ENCODE measurements at places on chromosomes 7 and 10. TPM values are rescaled to one million over a fixed set of nuclear protein-coding genes. Genes with fewer than 3 reads are reported as not detected.
A peak's percentile ranks its signal among the peaks of the same experiment; 100 is the strongest.

ARMC3 gene
- total RNA-seq, result 0.09 TPM

- no peak for DNase-seq
Observed at GRCh38 chr10:99958302-99958701, 51.4 kb downstream of the DNMBP start.

DNA sequence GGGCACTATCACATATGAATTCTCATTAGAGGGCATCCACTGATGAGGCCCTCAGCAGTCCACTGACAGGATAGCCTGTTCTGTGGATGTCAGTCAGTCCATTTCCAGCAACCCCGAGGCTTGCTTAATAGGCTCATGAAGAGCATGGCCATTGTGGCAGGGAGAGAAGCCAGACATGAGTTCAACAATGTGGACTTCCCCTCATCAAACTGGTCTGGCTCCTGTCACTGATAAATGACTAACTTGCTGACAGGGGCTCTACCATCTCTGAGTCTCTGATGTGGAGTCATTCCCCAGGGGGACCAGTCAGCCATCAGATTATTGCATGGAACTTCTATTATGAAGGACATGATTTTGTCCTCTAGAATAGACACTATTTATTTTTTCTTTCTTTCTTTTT is 19.8 kb upstream of the TRIL start:
- DNase-seq, result no peak

DNA sequence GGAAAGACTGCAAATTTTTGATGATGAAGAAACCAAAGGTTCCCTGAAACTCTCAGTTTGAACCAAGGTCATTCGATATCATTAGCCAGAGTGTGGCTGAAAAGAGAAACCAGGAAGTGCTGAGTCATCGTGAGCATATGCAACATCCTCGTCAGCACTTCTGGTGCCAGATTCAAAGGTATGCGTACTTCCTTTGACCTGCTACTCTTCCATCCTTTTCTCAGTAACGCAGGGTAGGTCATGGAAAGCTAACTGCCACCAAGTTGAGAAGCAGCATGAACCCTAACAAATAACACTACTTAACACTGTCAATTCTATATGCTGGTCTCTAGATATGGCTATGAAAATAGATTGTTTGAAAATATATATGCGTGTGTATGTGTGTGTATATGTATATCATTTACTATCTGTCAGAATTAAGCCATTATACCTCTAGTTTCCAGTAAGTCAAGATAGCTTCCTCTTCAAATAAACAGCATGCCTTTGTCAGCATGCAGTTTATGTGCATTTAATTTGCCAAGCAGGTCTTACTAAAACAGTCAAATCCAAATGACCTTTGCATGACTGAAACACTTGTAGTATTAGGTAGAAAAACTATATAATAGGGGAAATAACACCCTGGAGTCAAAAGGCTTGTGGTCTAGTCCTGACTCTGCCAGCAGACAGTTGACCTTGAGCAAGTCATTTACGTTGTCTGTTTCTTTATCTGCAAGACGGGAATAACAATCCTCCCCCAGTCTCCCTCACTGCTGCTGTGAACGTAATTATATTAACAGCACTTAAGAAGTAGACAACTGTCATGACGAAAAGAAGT is 26.4 kb downstream of the CDK6 start:
- peak; percentile 77 for DNase-seq

DNA sequence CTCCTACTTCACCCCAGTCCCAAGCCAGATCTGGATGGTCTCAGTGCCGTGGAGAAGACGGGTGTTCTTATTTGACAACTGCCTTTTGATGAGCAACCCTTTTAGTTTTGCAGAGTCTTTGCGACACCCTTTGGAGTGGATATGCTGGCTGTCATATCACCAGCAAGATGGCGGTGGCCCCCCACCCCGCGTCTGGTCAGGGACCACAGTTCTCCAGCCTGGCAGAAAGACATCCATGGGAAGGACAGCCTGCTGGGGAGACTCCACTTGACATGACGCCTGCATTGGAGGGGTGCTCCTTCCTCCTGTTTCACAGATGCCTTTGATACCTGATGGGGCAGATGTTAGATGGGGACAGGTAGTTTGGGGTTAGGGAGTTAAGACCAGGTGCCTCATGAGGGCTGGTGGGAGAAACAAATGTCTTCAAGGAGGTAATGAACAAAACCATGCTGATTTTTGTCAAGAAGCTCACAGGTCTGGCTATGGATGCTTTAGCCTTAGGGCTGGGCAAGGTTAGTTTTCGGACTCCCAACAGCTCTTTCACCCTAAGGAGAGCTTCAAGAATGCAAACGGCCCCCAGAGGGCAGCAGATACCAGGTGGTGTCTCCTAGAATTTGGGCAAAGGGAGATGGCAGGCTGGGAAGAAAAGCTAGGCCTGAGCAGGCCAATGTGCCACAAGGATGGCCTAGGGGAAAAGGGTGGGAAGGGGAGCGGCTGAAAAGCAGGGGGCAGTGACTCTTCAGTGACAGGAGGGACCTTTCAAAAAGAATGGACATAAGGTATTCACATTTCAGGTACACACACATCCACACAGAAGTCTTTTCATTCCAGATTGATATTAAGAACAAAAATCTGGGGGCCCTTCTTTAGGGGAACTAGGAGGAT is 95.2 kb downstream of the CLEC2L start:
- DNase-seq, result peak; percentile 68

DNA sequence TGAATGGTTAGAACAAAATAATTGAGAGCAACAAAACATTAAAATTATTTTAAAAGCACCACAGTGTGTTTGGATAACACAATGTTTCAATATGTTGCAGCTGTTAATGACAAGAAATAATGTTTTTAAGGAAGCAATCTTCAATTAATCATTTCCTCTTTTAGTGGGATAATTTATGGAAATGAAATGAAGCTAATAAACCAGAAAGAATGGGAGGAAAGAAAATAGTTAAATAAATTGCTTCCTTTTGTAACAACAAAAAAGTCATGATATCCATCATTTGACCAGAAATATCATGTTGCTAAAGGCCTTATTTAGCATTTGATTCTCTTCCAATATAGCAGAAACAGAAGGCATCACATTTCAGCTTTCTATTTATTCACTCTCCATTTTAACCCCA is 224.5 kb downstream of the SEMA3A start:
- DNase-seq, result no peak

DNA sequence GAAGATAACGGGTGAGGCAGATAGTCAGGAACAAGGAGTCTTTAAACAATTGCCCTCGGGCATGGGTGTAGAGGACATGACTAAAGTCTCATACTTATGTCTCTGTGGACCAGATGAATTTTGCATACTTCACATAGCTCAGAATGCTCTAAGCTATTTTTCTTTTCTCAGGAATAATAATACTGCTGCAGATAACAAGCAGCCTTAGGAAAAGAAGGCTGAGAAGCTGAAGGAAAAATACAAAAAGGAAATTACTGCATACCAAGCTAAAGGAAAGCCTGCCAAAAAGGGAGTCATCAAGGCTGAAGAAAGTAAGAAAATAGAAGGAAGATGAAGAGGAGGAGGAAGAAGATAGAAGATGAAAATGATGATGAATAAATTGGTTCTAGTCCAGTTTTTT is 13.4 kb upstream of the ERCC6 start:
- DNase-seq, result no peak

DNA sequence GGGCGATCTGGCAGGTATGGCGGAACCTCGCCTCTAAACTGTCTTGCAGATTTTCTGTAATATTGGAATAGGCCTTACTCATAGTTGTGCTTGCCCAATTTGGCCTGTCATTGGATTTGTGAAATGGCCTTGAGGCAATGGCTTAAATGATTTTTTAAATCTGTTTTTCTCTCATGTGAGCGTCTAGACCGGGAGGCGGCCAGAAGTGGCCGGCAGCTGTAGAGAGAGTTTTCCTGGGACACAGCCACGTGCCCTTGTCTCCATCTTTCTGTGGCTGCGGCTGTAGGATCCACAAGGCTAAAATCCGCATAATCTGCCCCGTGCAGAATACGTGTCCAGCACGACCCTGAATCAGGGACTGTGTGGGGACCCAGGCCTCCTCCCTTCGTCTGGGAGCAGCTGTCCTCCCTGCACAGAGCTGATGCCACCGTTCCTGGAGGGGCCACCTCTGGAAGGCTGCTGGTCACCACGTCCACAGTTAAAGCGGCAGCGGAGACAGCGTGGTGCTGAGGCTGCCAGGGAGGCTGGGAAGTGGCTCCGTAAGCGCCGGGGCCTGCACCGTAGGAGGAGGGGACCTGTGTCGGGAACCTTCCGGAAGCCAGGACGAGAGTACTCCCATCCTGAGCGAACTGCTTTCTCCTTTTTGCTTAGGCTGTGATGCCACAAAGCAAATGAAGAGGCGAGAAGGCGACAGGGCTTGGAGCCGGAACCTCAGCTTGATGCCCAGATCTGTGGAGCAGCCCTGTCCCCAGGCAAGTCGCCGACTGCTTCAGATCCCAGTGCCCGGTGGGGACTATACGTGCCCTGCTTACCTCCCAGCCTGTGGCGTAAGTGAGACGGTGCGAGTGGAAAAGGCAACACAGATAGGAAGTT is 99.8 kb downstream of the DYNC2I1 start:
- no peak for DNase-seq

DNA sequence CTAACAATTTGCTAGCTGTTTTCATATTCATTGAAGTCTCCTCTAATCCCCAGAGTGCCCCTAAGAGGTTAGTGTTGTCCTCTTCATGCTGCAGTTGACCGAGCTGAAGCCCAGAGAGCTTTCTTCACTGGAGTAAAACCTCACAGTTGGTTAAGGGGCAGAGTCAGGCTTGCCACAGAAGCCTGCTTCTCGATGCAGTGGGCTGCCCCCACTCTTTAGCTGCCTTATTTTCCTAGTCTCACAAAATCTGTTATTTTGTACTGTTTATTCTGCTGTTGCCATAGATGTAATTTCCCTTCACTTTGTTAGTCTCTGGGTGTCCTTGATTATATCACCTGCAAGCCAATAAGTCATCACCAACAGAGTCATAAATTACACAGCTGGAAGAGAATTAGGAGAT is 56.3 kb upstream of the ZPBP start:
- DNase-seq, result no peak

ELOVL3 gene
- total RNA-seq, result 0.19 TPM

DNA sequence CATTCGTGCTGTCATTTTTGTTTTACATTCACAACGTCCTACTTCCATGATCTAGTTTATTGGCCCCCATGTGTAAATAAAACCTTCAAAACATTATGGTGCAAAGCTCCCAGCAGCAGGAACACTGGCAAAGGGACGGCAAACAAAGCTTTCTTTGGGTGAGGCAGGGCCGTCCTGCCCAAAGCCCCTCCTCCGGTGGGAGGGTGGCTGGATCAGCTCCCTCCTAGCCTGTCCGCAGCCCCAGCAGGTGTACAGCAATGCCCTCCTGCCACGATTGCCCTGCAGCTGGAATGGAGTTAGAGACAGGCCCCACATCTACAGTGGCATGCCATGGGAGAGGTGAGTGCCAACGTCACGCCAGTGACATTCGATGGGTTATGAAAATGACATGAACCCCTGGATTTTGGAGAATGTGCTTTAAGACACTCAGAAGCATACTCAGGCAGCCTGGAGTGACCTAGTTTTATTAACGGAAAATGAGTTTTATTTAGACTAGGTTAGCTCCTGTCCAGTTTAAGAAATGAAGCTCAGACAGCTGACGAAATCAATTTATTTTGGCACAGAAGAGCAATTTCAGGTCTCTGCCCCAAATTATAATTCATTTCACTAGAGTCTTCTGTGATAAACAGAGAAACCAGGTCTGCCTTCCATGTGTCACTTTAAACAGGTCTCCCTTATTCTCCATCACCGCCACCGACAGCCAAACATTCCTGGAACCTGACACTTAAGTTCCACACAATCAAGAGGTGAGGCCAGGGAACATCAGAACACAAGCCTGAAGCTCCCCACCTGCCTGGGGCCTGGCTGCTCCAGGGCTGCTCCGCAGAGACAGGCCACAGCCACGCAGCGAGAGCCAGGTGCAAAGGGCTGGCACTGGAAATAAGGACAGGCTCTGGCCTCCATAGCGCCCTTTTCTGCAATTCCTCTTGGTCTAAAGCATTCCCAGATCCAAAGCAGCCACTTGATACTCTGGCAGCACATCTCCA is 50.1 kb downstream of the VOPP1 start:
- no peak for DNase-seq

GRM3 gene
- 0.05 TPM for total RNA-seq

ANK3 gene
- total RNA-seq, result 12.6 TPM

DNA sequence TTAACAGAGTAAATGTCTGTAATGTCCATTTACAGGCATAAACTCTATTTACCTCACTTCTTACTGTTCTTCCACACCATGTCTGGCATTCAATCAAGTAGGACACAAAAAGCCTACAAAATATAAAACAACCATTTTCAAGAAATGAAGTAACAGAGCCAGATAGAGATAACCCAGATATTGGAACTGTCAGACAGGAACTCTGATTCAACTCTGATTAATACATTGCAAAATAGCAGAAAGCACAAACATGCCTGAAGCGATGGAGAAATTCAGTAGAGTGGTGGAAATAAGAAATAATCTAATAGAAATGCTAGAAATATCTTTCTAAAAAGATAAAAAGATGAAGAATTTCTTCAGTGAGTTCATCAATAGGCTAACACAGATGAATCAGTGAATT is 964.4 kb downstream of the PCDH15 start:
- DNase-seq, result no peak

GRCh38 chr7:43926798-43927123 is 525 bp downstream of the UBE2D4 start:
- DNase-seq, result no peak

- DNase-seq, result no peak
Observed at GRCh38 chr7:27066148-27066547, 29.7 kb downstream of the HOXA1 start.

DNA sequence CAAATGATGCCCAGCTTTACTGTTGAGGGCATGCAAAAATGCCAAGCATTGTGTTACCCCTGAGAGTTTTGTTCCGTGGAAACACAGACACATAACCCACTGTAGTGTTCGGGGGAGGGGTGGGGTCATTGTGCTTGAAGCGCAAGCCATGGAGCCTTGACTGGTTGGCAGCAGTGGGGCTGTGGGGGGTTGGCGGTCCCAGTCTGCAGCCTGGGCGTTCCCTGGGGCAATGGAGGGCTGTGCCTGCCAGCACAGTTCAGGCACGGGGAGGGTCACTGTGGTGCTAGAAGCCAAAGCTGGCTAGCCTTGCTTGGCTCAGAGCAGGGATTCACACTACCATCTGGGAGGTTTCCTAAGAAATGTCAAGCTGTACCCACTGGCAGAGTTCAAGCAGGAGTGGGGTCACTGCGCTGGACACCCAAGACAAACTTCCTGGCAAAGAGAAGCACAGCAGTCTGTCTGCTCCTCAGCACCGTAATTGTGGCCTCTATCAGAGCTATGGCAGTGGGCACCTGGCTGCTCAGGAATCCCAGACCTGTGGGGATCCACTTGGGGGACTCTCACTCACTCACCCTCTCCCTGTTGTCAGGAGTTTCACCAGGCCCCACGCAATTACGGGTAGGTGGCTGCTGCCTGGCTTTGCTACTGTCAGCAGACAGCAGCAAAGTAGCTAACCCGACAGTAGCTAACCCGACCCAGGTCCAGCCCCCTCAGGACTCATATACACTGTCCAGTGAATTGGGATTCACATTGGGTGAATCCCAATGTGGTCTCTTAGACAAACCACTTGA is 292.4 kb downstream of the ZWINT start:
- DNase-seq, result no peak

CLRN3 gene
- 0.05 TPM for total RNA-seq

FXYD4 gene
- total RNA-seq, result 0.14 TPM

NODAL gene
- total RNA-seq, result 0.28 TPM

Measured in thymus (tissue), 14 donors.